ENCODE measurements at places on chromosomes 7 and 10.

DNA sequence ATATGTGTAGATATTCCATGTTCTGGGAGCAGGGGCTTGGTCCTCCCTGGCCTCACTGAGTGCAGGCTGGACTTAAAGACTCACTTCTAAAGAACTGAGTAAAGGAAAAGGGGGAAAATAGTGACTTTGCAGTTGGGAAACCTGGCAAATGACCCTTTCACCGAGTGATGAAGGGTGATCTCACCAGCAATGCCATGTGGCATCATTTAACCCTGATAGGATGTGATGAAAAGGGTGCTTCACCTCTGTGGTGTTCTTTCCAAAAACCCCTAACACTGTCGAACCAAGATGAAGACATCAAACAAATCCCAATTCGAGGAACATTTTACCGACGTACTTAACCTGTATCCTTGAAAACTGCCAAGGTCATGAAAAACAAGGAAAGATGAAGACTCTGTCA is 71.9 kb downstream of the AOAH start:
- DNase-seq: peak; percentile 70

DNA sequence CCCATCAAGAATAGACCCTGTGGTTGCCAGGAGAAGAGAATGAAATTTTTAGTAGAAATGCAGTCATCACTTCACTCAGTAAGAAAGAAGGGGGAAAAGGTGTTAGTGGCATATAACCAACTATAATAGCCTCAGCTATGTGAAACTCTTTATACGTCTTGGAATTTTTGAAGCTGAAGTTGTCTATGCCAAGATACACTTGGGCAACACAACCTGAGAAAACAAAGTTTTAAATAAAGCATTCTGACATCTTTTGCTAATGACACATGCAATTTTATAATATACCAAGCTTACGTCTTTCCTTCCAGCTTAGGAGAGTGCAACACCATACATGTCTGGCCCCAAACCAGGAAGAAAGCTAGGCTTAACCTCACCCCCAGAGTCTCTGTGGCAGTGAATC is 40.8 kb upstream of the ZNF438 start:
- DNase-seq: peak; percentile 28

- DNase-seq: no peak
Observed at GRCh38 chr7:28115261-28115660, 65.3 kb downstream of the JAZF1 start.

GRCh38 chr10:102154466-102155116 is 2.4 kb downstream of the NOLC1 start:
- DNase-seq: no peak

GRCh38 chr7:53119514-53119941 is 84.1 kb downstream of the POM121L12 start:
- DNase-seq: no peak

DNA sequence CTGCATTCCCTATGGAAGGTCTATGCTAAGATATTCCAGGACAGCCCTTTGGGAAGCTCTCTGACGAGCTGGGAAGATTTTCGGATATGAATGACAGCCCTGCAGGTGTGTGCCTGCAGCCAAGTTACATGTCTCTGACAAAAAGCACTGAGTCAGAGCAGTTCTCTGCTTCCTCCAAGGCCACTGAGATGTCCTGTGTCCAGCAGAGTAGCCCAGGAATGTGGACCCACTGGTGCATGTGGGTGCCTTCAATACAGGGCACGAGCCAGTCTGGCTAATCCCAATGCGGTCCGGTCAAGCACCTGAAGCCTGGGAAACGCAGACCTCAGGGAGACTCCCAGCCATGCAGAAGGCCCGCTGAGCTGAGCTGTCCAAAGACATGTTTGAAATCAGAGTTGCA is 565.7 kb downstream of the TCERG1L start:
- DNase-seq: no peak

DNA sequence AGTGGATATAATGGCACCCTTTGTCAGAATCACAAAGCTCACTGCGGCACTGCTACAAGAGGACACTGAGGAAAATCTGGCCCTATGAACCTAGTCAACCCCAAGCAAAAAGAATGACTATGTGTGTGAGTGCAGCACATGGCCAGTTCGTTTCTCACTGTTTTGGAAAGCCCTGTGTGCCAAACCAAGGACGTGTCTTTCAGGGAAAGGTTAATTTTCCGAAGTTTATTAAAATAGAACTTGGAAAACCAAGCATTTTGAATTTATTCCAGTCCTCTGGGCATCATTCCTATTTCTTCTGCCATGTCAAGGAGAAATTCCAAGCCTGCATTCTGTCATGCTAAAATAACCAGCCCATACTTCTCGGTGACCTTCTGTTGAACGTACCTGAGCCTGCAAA is 471.8 kb downstream of the PLXDC2 start:
- DNase-seq: no peak

- peak; percentile 54 for DNase-seq
Observed at GRCh38 chr10:125153703-125154490, 6.5 kb downstream of the CTBP2 start.

GRCh38 chr7:84589012-84589411 is 394.4 kb upstream of the SEMA3A start:
- no peak for DNase-seq

DNA sequence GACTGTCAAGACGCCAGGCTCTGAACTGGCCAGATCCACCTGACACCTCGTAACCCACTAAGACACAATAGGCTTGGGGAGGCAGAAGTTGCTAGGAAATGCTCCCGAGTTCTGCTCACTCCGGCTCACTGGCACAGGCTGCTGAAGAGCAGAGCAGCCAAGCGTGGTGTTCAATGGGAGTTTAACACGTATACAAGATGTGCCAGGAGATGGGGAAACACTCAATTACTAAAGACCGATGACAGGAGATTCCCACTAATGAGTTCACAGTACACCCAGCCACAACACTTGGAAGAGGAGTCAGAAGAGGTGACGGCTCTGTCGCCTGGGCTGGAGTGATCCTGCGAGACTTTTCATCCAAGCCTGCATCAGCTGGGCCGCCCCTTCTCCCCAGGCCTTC is 303.4 kb downstream of the GFRA1 start:
- DNase-seq: no peak

DNA sequence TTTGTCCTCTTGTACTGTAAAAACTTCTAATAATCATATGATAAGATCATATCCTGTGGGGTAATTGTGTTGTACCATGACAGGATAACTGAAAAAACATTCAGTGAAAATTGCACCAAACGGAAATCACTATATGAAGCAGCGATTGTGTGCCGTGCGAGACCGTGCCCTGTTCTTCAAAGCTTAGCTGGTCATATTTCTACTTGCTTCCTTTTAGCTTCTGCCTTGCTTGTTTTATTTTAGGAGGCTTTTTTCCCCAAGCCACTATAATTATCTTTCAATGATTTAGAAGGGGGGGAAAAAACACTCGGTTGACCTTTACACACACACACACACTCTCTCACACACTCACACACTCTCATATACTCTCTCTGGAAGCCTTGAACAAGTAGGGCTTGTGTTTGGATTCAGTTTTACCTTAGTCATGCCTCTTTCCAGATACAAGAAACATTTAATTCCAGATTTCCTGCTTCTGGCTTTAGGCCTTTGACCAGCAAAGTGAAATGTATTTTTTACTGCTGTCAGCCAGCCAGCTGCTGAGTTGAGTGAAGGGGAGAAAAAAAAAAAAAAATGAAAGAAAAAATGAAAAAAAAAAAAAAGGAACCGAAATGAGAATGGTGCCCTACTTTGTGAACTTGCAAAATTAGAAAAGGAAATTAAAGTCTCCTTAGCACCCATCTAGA is 181.4 kb downstream of the ARID5B start:
- peak; percentile 66 for DNase-seq

- no peak for DNase-seq
Observed at GRCh38 chr10:132247943-132248342, 59.8 kb downstream of the STK32C start.

- DNase-seq: peak; percentile 97
Observed at GRCh38 chr7:4700577-4701235, 18.6 kb downstream of the FOXK1 start.

DNA sequence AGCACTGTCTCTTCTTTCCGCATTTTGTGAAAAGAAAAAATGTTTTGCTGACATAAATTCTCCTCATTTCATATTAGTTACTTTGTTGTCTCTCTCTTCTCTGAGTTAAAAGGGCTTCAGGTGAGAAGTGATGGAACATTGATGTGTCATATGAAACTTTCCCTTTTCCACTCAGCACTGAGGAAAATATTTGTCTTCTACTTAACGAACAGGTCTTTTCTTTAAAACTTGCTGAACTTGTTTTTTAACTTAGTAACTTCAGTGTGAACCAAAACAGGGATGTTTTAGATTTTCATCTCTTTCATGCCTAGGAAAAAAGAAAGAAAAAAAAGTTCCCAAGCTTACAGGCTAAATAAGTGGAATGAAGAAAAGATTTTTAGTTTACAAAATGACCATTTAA is 19.0 kb upstream of the TSPAN12 start:
- no peak for DNase-seq

DNA sequence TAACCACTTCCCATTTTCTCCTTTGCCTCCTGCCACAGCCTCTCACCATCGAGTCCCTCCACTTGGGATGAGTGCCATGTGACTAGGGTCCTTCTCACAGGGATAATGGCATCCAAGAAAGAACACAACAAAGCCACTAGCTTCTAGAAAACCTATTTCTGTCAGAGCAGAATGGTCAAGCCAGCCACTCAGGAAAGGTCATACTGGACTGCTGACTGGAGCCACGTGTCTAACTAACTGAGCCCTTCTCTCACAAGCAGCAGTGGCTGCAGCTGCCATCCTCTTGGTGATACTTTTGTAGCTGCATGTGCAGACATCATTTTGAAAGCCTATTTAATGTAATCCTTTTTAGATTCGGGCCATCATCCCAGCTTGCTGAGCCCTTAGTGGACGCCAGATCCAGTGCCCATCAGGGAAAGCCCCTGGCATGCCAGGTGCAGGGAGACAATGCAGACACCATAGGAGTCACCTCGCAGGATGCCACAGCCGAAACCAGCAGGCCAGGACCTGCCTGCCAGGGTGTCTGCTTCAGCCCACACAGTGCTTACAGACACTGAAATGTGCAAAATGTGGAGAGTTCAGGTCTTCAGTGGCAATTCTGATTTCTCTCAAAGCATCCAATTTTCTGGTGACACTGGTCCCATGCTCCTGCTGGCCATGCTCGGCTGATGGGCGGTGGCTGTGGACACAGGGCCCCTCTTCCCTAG is 98.3 kb upstream of the DDC start:
- no peak for DNase-seq

- peak; percentile 43 for DNase-seq
Observed at GRCh38 chr10:4022473-4022872, 237.5 kb upstream of the KLF6 start.

DNA sequence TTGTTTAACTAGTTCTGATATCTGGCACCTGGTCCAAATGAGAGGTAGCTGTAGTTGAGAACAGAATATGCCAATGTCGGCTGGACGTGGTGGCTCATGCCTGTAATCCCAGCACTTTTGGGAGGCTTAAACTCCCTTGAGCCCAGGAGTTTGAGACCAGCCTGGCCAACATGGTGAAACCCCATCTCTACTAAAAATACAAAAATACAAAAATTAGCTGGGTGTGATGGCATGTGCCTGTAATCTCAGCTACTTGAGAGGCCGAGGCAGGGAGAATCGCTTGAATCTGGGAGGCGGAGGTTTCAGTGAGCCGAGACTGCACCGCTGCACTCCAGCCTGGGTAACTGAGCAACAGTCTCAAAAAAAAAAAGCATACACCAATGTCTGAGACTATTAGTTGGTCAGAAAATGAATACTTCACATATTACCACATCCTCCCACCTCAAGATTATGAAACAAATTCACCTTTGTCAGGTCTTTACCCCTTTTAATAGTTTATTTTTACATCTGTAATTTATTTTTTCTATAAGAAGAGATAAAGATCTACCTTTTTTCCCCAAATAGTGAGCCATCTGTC is 38.8 kb downstream of the EPC1 start:
- peak; percentile 23 for DNase-seq

- peak; percentile 69 for DNase-seq
Observed at GRCh38 chr10:119197921-119198320, 9.4 kb upstream of the GRK5 start.

DNA sequence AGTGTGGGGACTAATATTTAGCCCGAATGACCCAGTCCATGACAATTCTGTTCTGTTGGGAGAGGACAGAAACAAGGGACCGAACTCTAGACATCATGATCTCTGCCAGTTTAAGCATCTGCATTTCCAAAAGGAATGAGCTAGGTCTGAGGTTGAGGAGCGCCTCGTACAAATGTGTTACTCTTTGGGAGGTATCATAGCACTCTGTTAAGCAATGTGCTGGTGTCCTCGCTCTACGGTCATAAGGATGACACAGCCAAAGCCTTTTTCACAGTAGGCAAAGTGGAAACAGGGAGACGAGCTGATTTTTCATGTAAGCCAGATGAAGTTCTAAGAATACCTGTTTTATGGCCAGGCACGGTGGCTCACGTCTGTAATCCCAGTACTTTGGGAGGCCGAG is 15.4 kb upstream of the CCDC3 start:
- no peak for DNase-seq

- DNase-seq: no peak
Observed at GRCh38 chr10:30502266-30503060, 68.5 kb downstream of the MAP3K8 start.

DNA sequence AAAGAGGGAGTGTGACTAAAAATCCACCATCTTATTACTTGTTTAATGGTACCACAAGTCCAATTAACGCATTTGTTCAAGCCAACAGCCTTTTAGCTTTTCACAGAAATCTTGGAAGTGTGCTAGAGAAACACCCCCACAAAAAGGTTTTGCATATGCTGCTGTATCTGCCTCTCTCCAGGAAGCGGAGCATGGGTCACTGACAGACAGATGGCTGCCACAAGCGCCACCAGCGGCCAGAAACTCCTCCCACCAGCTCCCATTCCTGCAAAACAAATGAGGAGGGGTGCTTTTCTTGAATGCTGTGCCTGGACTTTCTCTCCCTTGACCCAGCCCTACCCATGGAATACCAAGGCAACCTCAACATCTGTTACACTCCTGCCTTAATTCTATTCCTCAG is 176.3 kb upstream of the LRGUK start:
- DNase-seq: no peak
